Left lung (tissue), 14 donors: ENCODE measurements at places on chromosomes 3 and 15.

- DNase-seq, result no peak
Measured at GRCh38 chr3:135106445-135106844, 311.4 kb downstream of the EPHB1 start.

DNA sequence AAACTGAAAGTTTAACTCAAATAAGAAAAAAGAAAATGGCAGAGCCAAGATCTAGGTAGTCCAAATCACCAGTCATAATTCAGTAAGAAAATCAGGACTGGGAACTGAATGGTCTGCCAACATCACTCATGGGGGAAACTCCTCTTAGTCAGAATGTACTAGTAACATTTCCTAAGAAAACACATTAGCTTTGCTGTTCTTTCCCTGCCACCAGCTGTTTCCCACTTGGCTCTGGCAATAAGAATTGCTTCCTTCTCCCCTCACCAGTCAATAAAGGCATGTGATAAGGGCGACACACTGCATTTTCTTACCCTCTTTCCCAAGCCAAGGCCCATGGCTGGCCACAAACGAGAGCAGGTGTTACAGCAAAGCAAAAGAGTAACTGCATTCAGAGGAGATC is 46.1 kb downstream of the PIK3R4 start:
- peak; percentile 11 for DNase-seq

DNA sequence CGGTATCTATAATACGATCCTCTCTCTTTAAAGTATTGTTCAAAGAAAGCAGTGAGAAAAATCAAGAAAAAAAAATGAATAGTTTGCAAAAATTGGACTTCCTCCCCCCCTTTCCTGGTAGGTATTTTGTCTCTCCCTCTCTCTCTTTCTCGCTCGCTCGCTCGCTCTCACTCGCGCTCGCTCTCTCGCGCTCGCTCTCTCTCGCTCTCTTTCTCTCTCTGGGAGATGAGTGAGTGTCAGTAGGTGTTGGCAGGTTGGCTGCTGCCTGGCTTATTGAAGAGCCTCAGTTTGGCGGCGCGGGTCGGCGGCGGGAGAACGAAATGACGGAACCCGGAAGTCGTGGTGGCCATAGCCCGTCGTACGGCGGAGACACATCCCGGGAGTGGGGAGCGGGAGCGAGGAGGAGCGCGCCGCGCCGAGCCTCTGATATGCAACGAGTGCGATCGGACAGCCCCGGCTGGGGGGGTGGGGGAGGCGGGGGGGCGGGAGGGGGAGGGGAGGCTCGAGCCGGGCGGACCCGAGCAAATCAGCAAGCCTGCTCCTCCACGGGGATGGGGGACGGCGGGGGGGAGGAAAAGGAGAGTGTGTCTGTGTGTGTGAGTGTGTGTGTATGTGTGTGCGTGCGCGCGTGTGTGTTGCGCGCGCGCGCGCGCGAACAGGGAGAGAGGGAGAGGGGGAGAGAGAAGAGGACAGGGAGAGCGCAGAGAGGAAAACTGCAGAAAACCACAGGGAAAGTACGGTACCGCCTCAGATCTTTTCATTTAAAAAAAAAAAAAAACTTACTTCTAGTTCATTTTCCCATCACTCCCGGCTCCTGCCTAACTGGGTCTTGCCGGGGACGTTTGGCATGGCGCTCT is at the start of gene MEIS2:
Gene MEIS2 (minus strand): TSS at position 441 of the 857 bp plus-strand sequence. CDS start 1,083 bp downstream, outside the sequence.
- DNase-seq, result peak; percentile 86

DNA sequence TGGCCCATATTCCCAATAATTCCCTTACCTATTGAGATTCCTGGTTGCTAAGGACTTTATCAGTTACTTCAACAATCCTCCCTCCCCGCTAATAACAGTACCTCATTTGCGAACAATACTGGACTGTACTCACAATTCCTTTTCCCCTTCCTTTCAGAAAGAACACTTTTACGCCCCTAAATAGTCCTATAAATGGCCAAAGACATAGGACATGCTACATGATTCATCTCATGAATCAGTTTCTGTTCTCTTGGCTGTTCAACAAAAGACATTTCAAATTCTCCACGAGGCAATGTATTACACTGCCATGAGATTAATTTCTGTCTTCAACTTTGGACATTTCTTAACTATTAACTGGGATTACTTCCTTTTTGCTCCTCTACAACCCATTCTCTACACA is 264.4 kb downstream of the TIGIT start:
- no peak for DNase-seq

GRCh38 chr3:3280396-3280795 is 100.9 kb upstream of the CRBN start:
- DNase-seq, result no peak

DNA sequence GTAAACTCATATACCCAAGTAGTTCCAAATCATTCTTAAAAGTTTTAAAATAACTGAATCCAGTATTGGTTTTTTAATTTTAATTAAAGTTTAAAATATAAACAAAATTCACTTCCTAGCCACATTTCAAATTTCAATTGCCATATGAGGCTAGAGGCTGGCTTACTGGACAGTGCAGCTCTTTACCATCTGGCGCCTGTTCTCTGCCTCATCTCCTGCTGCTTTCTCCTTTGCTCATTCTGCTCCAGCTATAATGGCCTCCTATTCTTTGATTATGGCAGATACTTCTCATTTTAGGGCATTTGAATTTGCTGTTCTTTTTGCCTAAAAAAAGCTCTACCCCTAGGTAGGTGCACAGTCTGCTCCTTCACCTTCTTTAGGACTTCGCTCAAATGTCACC is 19.1 kb downstream of the ARMC8 start:
- DNase-seq, result no peak

DNA sequence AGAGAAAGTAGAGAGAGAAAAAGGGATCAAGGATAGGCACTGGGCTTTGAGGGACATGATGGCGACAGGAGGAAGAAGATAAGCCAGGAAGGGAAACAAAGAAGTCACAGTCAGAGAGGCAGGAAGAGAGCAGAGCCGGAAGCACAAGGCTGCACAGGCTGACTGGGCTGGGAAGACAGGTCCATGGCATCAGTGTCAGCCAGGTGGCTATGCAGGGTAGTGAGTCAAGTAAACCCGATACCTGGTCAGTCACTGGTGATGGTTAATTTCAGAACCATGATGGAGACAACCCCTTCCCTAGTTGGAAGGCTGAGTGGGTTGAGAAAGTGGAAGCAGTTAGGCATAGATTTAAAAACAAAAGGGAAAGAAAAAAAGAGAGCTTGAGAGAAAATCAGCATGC is 203.8 kb downstream of the EPHB1 start:
- no peak for DNase-seq

GRCh38 chr3:52679811-52680210 is 5.9 kb downstream of the PBRM1 start:
- DNase-seq, result no peak

DNA sequence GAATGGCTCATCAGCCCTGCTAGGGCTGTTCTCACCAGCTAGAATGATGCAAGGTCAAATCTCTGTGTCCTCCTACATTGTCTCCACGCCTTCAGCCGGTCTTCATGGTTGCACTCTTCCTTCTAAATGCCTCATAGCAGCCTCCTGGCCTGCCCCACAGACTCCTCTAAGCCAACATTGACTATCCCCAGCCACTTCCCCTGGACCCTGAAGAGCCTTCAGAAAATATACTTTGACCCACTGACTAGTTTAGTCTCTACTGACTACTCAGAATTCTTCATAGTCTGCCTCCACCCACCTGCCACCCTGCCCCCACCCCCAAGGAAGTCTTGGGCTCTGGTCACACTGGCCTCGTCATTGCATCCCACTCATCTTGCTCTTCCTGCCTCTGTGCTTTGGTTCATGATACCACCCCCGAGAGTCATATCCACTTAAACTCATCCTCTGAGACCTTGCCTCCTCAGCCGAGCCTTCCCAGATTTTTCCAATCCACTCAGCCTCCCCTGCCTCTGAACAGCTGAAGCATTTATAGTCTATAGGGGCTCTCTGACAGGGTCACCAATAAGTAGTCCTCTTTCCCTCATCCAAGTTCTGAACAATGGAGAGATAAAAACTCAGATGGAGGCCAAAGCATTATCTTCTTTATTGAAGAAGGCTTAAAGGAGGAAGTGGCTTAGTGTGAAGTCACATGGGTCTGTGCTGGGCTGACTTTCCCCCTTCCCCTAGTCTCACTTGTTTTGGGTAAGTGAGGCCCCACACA is 9.5 kb upstream of the DOCK3 start:
- DNase-seq, result no peak

DNA sequence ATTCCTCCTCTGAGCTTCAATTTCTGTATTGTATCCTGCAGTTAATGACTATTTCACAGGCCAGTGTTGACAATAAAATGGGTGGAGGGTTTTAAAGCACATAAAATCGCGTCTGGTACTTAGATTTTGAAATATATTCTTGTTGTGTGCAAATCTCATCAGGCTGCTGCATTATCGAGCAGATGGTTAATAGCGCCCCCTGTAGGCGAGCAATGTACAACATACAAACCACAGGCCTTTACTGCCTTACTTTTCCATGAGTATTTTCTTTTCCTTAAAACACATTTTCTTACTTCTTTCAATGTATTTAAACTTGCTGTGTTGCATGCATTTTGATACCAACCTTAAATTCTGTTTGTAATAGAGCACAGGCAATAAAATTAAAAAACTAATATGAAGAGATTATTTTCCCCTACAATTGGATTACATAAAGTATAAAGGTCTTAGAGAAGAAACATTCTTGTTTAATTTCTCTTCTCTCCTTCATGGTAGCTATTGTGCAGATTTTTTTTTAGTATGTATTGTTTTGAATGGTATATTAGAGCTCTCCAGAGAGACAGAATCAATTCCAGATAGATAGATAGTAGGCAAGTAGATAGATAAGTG is 608.4 kb downstream of the CADM2 start:
- no peak for DNase-seq

DNA sequence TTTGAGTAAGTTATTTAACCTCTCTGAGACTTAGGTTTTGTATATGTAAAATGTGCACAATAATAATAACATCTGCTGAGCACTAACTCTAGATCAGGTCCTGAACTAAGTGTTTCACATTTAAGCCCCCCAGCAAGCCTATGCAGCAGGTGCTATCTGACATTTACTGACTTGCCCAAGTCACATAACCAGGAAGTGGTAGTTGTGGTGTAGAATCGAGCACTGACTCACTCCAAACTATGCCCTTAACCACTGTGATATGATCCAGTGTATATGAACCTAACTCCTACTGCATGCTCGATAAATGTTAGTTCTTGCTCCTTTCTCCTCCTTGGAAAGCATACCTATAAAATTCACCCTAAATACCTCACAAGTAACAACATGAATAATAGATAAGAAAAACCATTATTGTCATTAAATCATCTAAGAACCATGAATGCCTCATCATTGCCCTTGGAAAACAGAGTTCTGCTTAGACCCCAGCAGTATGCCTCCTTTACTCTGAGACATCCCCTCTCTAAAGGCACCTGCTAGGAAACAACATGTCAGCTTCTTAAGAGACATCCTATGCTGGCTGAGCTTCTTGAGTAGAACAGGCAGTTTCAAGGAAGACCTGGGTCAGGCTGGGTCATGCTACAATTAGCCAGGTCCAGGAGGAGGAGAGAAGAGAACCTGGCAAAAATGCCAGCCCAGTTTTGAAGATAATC is 3.0 kb upstream of the SHC4 start:
- DNase-seq, result no peak
